GDM1 (cell line): ENCODE measurements at places on chromosomes 16 and 17.
A peak's percentile ranks its signal among the peaks of the same experiment; 100 is the strongest.

DNA sequence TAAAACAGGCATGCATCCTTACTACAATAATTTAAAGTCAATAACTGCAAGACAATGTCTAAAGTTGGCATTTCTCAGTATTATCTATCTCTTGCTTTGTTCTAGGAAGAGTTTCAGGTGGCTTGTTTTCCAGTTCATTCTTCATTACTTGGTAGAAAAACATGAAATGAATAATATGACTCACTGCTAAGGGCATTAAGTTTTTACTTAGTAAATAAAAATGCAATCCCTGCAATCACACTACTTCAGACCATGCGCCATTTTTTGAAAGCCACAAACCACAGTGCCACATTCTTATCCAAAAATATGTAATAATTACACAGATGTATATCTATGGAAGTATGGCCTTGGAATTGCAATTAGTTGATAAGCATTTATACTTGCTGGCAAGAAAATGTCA lies 55.4 kb downstream of the CREBBP start:
- DNase-seq = no peak

DNA sequence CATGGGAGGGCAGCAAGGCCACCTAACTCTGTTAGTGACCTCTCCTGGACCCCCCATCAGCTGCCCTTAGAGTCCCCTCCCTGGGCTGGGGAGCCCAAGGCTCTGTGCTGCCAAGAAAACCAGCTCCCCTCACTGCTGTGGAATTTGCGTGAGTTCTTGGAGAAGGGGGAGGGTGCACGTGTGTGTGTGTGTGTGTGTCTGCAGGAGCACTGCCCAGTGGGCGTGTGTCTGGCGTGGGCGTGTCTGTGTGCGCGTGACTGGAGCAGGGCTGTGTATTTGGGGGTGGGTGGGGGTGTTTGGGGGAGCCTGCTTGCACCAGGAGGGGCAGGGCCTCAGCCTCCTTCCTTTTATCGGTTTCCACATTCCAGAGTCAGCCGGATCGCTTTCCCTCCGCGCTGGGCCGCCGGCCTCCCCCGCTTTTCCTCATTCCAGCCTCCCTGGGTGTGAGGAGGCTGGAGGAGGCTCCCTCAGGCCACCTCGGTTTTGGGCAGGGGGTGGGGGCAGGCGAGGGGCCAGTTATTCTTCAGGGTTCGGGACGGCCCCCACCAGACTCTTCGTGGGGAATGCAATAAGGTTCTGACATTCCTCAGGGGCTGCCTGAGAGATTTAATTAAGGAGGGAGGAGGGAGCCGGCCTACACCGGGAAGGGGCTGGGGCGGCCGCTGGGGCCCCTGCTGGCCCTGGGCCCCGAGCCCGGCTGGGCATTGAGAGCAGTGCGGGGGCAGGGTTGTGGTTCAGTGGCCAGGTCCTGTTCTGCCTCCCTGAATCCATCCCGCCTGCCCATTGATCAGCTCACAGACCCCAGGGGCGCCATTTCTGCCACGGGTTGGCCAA lies 2.5 kb downstream of the VASN start:
- DNase-seq = no peak

- no peak for DNase-seq
These were observed 3.1 kb upstream of the POLG2 start for GRCh38 chr17:64499805-64500486.

DNA sequence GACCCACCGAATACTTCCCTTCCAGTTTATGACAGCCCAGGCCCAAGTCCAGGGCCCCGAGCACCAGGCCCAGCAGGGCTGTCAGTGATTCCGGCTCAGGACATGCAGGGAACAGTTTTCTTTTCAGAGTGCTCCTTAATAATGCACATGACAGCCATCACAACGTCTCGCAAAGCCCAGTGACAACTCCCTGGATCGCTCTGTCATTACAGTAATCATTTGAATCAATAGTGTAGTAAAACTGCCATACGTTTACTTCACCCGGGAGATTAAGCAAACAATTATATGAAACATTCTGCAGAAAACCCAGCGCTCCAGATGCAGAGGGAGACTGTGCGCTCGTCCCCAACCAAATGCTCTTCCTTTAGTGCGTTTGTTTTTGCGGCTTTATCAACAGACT lies 162.6 kb upstream of the CDH13 start:
- no peak for DNase-seq

GRCh38 chr16:31513126-31513525 lies 4.9 kb upstream of the RUSF1 start:
- DNase-seq = no peak

GRCh38 chr16:84007965-84008364 lies 34.6 kb downstream of the SLC38A8 start:
- DNase-seq = no peak

DNA sequence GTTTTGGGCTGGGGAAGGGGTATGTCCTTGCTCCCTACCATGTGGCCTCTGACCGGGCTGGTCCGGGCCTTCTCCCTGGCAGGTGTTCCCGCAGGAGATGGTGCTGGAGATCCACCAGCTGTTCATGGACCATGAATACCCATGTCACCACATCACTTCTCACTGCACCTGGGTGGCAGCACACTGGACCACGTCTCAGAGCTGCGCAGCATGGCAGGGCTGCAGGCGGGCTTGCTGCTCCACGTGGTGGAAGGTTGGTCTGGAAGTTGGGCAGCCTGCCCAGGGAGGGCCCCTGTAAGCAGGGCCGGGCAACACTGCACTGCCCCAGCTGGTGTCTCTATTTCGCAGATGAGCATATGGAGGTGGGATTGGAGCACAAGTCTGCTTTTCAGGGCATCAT lies 169.5 kb upstream of the ZNF267 start:
- no peak for DNase-seq

- DNase-seq = no peak
These were observed 15.1 kb downstream of the GJD3 start for GRCh38 chr17:40349477-40349894.

- DNase-seq = no peak
These were observed 437.2 kb downstream of the HAPSTR1 start for GRCh38 chr16:9528511-9529079.

DNA sequence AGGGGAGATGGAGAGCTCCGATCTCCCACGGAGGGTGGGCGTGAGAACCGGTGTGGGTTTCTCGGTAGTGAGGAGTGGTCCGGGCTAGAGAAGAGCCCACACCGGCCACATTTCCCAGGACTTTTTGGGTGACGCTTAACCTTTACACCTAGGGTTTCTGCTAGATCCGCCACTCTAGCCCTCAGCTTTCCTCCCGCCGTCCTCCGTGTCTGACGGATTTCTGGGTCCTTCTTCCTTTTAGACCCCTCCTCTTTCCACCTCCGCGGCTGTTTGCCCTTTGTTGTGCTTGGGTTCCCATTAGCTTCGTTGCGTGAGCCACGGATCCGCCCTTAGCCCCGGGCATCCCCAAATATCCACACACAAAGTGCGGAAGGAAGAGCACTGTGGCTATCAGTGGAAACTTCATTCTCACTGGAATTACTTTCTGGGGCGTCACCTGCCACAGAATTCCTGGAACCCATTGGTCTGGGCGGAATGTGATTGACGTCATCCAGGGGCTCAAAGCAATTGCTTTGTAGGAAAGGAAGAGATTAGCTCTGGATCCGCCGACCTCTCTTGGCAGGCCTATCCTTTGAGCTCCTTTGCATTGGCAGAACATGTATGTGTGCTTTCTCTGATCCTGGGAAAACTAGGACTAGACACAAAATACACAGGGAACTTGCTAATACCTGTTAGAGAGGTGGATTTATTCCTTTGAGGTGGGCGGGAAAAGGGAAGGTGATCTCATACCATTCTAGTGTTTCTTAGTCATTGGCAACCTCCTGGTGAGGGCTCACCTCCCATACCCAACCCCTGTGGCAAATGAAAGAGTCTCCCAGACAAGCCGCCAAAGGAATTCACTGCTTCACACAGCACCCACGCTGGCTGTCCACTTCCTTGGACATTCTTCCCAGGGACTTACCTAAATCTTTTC lies 654 bp downstream of the TNFAIP1 start:
- no peak for DNase-seq

- no peak for DNase-seq
These were observed 3.0 kb upstream of the PIK3R5 start for GRCh38 chr17:8968503-8968902.

DNA sequence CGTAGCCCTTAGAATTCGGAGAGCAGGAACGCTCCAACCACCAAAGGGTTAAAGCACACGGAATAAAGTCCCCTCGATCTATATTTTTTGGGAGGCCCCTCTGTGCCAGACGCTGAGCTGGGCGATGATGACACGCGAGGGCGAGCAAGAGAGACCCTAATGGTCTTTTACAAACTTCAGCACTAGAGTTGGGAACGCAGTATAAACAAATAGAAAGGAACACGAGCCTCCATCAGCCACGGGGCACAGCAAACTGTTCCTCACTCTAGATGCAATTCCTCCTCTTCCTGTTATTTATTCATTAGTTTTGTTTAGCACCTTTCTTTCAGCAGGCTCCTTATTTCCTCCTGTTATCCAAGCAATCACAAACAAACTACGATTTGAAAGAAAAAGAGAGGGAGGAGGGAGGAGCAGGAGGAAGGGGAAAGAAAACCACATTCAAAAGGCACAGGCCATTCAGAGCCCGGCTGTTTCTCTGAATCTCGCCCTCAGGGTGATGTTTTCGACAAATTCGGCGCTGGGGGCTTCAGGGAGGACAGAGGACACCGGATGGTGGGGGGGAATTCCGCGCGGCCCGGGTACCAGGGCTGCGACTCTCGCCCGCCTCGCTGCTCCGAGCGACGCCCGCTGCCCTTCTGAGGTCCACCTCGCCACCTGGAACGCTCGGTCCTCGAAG lies 1.6 kb downstream of the TOX3 start:
- no peak for DNase-seq

GRCh38 chr17:52383493-52384100 lies 225.1 kb upstream of the CA10 start:
- peak; percentile 19 for DNase-seq

- DNase-seq = no peak
These were observed 17.8 kb downstream of the UTS2R start for GRCh38 chr17:82389379-82389778.

- DNase-seq = no peak
These were observed 24.1 kb downstream of the BAHCC1 start for GRCh38 chr17:81419319-81419885.

- DNase-seq = no peak
These were observed 62.2 kb downstream of the DHRS7C start for GRCh38 chr17:9729034-9729650.

DNA sequence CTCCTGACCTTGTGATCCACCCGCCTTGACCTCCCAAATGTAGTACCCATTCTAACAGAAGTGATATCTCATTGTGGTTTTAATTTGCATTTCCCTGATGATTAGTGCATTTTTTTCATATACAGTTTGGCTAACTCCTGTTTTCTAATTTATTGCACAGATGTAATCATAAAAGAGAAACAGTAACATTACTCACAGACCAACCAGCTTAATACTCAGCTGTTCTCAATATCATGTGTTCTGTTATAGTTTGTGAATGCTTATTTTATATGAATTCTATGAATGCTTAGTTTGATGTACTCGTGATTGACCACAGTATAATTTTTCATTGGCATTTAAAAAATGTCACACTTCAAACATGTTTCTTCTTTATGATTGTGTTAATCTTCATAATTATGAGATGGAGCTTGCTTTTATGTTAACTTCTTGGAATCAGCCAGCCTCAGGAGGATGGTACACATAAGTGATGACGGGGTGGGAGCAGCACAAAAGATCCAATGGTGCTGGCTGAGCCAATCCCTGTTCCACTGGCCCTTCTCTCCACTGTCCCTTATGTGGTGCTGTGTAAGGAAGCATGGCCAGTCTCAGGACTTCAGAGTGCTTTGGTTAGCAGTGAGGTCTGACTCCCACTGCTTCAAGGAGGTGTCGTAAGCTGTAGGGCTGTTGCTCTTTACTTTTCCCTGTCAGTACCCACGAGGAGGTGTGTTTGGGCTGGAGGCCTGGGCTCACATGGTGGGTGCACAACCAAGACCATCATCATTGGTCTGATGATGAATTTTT lies 191.0 kb downstream of the SPECC1 start:
- DNase-seq = no peak

- no peak for DNase-seq
These were observed 20.8 kb downstream of the TRPV2 start for GRCh38 chr17:16435925-16436886.

DNA sequence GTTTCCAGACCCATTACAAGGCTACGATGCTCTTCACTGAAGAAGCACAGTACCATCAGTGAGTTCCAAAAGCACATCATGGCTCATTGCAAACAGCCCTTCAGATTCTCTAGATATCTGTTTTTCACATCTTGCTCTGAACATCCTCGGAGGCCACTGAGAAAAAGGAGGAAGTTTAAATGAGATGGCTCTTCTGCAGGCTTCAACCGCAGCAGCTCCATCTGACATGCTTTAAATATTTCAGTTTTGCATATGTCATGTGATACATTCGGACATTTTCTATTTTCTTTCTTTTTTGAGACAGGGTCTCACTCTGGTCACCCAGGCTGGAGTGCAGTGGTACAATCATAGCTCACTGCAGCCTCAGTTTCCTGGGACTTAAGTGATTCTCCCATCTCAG lies 396.8 kb downstream of the NPIPA8 start:
- DNase-seq = no peak

DNA sequence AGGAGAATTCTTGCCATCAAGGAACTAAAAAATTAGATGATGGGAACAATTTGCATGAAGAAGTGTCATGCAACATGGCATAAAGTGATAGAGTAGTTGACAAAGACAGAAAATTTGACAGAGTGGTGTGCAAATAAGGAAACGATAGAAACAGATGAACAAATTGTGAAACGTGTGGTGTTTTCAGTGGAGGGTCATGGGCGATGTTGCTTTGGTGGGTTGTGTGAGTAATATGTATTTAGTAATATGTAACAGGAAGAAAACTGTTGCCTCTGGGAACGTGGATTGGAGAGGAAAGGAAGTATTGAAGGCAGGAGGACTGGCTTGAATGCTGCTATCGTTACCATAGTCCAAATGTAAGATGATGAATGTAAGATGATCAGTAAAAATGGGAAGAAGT lies 3.6 kb downstream of the COX10 start:
- DNase-seq = no peak
